ENCODE measurements at places on chromosomes 12 and 14.

GRCh38 chr14:93128725-93129459 is 13.2 kb upstream of the ITPK1 start:
- DNase-seq: no peak

DNA sequence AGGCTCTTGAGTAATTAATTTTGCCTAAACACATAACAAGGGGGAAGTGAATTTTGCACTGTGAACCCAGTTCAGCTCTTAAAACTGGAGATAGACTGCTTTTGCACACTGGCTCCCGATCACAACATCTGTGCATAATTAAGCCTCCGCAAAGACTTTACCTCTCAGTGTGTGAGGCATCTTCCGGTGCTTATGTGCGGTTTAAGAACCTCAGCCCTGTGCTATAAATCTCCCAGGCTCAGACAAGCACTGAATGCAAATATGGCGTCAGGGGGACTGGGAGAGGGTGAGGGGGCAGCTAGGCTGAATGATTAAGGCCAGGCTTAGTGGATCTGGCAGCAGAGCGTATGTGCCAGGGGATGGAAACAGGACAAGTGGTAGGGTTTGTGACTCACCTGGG is 103.3 kb downstream of the ADCK1 start:
- no peak for DNase-seq

- DNase-seq: no peak
Measured at GRCh38 chr12:69613351-69613750, 2.6 kb upstream of the LRRC10 start.

GRCh38 chr14:59803052-59803540 is 67.5 kb downstream of the RTN1 start:
- no peak for DNase-seq

Measured in left renal cortex interstitium (tissue), 4 donors.